ENCODE measurements at places on chromosomes 12 and 14.
A peak's percentile ranks its signal among the peaks of the same experiment; 100 is the strongest.

DNA sequence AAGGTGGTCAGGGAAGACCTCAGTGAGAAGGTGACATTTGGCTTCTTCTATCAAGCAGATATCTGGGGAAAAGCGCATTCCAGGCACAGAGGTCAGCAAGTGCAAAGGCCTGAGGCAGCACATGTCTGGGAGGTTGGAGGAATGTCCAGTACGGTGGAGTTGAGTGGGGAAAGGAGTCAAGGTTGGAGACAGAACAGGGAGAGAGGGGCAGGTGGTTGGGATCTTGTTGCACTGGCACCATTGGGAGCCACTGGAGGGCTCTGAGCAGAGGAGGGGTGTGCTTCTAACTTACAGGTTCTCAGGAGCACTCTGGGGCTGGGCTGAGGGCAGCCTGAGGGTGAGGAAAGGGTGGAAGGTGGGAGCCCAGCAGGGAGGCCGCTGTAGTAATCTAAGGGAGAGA is 52.1 kb downstream of the EID3 start:
- DNase-seq: no peak

DNA sequence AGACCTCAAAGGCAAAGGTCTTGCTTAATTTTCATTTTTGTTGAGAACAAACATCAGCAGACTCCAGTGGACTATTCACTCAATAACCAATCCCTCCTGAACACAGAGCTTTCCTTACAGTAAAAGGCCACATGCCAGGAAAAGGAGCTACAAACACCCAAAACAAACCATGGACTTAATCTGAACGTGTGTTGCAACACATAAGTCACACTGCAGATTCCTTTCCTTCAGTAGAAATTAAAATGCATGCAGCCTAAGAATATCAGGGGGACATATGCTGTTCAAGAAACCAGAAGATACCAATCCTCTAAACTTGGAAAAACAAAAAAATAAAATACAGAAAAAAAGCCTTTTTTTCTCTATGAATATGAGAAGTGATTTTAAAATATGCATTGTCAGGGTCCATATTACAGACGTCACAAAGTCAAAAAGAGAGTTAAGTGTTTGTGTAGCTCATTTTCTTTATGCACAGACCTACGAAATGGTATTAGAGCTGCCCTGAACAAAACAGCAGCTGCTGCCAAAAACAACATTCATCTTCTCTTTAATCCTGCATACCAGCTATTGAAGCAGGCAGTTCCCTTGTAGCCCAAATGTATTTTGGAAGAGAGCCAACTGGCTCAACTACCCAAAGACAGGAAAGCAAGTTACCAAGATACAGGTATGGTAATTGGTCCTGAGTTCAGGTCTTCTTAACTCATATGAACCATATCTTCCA is 26.2 kb downstream of the KITLG start:
- peak; percentile 44 for DNase-seq

GRCh38 chr12:18492372-18493025 is 231.2 kb downstream of the PIK3C2G start:
- DNase-seq: no peak

- DNase-seq: no peak
These were observed 31.5 kb downstream of the TMEM132D start for GRCh38 chr12:129871991-129872972.

GRCh38 chr12:51202718-51203117 is 15.1 kb downstream of the POU6F1 start:
- DNase-seq: no peak

DNA sequence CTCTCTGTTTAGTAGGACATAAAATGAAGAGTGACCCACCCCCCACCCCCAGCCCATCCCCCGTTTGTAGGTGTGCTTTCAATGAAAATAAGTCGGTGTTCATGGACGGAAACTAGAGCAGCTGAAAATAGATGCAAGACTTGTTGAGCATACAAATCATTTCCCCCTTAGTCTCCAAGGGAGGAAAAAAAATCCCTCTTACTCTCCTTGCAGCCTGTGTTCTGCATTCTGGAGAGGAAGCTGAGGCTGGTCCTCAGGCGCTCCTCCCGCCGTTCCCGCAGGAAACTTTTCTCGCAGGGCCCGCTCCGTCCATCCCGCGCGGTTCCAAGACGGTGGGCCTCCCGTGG is 259.0 kb upstream of the E2F7 start:
- DNase-seq: no peak

DNA sequence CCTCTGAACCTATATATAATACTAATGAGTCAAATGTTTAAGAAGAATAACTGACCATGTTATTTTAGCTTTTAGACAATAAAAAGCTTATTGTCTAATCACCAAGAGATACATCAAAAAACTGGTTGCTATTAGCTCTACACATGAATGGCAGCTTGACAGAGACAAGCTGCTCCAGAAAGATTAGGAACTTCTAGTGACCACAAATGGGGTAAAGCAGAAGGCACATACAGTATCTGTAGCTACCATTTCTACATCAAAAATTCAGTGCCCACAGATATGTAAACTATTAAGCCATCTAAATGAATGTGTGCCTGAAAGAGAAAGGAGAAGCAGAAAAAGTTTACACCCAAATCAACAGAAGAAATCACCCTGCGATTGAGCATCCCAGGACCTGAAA is 2.4 kb downstream of the AREL1 start:
- no peak for DNase-seq

- DNase-seq: no peak
These were observed 15.1 kb downstream of the CHD8 start for GRCh38 chr14:21440859-21441258.

- no peak for DNase-seq
These were observed 129.2 kb upstream of the ARHGAP5 start for GRCh38 chr14:31947680-31948595.

DNA sequence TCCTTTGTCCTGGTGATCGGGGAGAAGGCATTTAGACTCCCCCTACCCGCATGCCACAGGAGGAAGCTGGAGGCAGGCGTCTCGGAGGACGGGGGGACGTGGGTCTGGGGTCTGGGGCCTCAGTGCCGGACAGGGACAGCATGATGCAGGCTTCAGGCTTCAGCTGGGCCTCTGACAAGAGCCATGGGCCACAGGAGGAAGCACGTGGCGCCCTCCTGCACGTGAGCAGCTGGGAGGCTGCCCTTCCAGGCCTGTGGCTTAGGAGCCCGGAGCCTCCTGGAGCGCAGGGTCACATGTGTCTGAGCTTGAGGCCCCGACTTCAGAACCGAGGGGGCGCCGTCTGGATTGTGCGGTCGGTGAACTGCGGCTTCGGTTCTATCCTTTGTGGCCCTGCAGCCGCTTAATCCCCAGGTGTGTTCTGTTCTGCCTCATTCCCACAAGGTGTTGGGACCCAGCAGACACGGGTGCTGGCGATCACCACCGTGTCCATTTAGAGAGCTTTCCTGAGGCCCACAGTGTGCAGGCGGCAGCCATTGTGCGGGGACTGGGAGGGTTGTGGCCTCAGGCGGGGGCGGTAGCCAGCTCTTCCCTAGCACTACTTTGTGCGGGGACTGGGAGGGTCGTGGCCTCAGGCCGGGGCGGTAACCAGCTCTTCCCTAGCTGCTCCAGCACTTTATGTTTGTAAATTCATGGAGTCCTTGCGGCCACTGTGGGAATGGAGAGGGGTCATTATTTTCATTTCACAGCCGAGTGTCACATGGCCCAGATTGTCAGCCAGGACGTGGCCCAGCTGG is 150.2 kb downstream of the ADGRD1 start:
- no peak for DNase-seq

DNA sequence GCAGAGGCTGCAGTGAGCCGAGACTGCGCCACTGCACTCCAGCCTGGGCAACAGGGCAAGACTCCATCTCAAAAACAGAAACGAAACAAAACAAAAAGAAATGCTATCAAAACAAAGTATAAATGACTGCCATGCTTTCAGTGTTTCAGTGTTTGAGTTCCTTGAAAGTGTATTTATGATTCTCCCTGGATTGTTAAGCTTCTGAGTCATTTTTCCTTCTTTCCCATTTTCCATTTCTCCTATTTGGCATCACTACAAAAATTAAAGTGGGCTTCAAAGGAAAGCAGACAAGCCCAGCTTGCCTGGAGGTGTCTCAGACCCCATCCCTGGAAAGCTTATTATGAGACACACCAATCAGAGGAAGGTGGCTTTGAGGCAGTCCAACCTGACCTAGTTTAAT is 35.1 kb downstream of the NIN start:
- no peak for DNase-seq

DNA sequence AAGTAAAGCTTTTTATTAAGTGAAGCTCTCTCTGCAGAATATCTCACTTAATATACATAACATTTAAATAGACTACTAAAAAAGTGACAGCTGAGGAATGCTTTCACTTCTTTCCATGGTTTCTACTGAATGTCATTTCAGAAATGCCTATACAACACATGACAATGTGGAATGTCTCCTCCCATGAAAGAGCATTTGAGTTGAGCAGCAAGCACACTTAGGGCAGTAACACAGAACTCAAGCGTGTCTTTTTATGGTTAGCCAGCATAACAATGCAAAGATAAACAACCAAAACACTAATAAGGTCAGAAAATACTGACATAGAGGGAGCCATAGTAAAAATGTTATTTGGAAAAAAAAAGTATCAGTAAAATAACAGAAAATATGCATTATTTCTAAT is 9.4 kb downstream of the PPP1R12A start:
- DNase-seq: no peak

GRCh38 chr12:11853126-11853525 is 203.7 kb downstream of the ETV6 start:
- peak; percentile 21 for DNase-seq

DNA sequence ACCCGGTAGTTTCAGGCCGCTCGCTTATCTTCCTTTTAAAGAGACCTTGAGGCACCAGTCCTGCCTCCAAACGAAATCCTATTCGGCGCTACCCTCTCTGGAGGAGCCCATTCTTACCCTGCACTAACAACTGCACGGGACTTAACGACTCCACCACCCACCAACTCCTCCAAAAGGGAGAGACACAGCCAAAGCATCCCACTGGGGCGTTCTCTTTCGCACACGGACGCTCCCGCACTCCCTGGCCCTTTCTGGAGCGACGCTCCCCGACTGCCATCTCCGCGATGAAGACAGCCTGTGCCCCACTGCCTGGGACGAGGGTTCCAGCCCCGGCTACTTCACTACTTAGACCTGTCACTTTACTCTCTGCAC is 650 bp downstream of the GALC start:
- no peak for DNase-seq

Data from NCI-H1694 treated with DMSO at 0.1 percent for 48 hours (cell line).